Suppressor macrophage treated with lipopolysaccharide for 1 hour (primary cell): ENCODE measurements at places on chromosomes 1 and 21.

DNA sequence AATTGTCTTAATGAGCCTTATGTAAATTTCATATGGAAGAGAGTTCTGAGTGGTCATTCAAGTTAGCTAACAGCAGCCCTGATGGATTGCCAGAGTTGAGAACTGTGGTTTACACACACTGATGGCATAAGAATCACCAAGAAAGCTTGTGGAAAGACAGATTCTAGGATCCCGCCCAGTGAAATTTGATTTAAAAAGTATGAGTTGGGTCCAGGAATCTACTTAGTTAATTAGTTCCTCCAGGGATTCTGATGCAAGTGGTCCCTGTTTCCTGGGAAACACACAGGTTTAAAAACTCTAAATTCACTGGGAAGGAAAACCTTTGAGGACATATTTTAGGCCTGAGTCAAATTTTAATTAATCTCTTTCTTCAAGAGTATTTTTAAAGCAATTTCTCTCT is 144.3 kb downstream of the NTPCR start:
- no peak for DNase-seq

DNA sequence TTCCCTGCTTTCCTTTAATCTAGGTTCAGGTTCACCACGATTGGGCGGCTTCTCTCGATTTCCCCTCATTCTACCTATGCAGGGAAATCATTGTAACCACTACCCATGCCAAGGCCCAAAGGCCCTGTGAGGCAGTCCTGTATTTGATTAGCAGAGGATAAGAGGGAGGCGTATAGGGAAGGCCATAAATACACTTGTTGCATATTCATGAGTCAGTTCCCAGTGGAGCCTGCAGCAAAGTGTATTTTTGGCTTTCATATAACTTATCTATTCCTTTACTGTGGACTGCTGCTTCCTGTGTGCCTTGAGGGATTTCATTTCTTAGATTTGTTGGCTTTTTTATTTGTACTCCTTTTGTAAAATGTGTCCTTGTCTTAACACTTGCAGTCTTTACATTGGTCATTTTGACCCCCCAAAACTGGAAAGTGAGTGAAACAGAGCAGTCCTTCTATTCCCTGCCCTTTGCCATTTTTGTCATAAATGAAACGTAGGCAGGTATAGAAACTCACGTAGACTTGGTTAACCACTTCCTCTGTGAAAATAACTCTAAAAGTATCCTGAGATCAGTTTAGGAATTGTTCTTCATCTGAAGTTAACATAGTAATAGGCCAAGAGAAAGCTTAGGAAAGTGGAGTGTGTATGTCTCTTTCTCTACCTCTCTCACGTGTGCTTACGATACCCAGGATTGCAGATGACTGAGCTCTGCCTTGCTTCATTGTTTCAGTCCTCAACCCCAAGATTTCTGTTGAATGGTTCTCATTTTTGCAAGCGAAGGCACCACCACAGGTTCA is 19.6 kb upstream of the KCNQ4 start:
- DNase-seq, result no peak

DNA sequence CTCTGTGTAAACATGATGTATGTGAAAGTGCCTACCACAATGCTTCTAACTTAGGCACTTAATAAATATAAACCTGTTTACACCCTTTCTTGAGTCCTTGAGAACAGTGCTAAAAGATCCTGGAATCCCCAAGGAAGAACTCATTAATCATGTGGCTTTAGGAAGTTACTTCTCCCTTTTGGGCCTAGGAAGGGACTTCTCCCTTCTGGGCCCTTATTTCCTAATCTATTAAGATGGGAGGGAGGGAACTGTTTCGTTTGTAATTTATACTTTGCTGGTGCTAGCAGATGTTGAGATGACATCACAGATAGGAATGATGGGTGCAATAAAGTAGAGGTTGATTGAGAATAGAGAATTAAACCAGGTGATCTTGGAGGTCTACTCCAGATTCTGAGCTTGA is 1.2 kb downstream of the BTF3L4 start:
- DNase-seq, result peak; percentile 78

DNA sequence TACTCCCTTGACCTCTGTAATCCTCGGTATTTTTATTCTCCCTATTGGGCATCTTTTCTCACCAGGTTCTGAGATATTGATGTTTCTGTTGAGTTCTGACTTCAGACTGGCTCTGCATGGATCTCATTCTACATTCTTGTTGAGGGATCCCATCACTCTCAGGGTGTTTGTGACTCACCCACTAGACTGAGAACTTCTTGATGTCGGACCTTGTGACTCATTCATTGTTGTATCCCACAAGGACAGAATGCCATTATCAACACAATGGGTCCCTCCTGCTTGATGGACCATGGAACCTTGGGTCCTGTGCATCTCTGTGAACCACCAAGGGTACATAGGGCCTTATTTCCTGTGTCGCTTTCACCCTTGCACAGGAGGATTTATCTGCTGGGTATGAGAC is 174.1 kb downstream of the PBX1 start:
- DNase-seq, result no peak

DNA sequence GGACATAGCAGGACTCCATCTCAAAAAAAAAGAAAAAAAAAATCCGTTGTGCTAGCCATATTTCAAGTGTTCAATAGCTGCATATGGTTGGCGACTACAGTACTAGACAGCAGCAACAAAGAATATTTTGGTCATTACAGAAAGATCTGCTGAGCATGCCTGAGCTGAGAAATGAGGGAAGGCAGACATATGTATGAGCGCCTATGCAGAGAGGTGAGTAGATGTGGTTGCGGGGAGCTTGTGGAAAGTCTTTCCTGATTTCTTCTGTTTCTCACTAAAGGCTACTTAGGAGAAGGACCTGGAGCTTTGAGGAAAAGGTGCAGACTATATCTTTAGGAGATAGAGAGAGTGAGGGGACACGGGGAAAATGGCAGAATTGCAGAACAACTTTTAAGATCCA is 21.0 kb upstream of the APP start:
- no peak for DNase-seq

GRCh38 chr1:206081856-206082255 is 28.9 kb downstream of the RHEX start:
- peak; percentile 36 for DNase-seq

GRCh38 chr1:240500647-240501046 is 111.3 kb downstream of the GREM2 start:
- no peak for DNase-seq

DNA sequence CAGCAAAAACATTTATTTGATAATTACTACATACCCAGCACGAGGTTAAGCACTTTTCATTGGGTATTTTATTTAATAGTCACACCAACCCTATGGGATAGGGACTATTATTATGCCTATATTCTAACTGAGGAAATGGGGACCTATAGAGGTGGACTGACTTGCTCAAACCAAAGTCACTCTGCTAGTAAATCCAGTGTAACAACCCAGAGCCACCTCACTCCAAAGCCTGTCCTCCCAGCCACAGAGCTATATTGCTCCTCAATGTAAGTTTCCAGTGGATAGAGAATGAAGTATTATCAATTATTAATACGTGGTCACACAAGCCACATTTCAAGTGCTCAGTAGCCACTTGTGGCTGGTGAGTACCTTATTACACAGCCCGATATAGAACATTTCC is 97.5 kb downstream of the RGS2 start:
- no peak for DNase-seq

GRCh38 chr21:42193721-42194120 is 25.2 kb upstream of the ABCG1 start:
- no peak for DNase-seq
